Midbrain (tissue), 1 donor: ENCODE measurements at places on chromosomes 4 and X.

DNA sequence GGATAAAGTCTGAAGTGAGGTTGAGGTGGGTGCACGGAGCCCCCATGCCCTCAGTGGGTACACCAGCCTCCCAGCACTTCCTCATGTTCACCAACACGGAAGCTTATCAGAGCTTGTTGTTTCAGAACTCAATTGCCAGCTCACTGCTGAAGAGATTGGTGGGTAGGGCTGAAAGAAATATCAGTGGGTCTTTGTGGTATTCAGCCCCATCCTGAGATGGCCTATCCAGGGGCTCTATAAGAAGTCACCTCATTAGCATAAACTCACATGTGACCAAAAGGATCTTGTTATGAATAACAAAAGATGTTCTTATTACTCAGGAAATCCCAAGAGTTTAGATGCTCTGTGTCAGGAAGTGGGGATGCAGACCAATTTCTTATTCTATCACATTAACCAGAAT, 177.3 kb downstream of the ARHGAP10 start:
- no peak for DNase-seq

DNA sequence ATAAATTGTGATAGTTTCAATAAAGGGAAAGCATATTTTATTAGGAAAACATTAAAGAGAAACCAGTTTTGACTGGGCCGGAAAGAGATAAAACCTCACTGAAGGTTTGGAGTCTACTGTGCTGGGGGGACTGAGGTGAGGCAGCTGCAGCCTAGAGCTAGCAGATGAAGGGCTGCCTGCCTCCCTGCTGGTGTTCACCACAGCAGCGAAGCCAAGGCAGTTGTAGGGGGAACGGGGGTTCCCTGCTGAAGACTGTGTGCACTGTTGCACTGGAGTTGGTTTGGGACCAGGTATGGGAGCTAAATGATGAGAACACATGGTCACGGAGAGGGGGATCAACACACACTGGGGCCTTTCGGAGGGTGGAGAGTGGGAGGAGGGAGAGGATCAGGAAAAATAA, 546.5 kb upstream of the SMIM31 start:
- DNase-seq = no peak

DNA sequence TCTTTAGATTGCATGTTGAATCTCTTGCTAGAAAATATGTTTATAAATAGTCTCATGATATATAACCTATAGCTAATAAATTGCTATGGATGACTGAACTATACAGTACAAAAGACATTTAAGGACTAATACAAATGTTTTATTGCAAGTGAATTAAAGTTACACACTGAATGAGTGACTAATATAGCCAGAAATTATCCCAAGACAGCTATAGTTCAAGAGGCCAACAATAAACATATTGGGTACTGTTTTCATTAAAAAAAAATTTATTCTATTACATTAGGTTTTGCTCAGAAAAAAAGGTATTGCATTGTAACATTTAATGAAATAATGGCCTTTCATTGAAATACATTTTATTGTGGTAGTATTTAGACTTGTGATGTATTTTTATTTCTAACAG, 819.1 kb downstream of the TRIML1 start:
- DNase-seq = no peak

DNA sequence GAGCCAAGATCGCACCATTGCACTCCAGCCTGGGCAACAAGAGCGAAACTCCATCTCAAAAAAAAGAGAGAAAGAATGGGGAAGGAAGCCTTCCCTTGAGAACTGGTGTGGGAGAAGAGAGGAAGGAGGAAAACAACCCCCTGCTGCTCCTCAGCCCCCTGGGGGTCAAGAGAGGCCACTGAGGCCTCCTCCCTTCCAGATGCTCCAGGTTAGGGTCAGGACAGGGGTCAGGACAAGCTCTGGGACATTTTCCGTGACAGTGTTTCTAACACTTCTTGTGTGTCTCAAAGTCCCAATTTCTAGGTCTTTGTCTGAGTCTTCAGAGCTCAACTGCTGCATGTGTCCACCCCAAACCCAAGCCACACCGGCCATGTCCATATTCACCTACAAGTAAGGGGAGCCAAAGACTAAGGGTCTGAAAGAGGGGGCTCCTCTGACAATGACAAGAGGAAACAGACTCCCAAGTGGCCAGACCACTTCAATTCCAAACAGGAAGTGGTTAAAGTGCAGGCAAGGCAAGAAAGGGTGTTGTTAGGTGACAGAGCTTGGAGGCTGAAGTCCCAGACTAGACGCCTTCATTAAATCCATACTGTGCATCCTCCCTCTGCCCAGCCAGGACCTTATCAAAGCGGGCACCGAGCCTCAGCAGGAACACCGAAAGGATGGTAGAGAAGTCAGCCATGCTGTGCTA, 8.3 kb downstream of the L1CAM start:
- no peak for DNase-seq

DNA sequence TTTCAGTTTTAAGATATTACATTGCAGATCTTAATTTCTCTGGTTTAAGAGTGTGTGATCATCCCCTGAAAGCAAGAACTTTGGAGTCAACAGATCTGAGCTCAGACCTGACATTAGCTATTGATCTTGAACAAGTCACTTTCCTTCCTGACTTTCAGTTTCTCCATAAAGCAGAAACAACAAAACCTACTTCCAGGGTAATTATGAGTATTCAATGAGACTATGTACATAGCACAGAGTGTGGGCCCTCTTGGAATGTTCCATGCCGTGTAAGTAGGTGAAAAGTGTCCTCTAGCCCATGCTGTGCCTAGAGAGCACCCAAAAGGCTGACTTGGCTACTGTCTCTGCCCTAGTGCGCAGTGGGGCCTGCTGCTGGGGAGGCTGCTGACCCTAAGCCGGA, 188.0 kb upstream of the RPL34 start:
- no peak for DNase-seq
